A549 treated with ZK216348 at 1 μM for 4 hours (cell line): ENCODE measurements at places on chromosomes 12 and 14. TPM values are rescaled to one million over a fixed set of nuclear protein-coding genes. Genes with fewer than 3 reads are reported as not detected.

The TPH2 gene
- total RNA-seq: 0.20 TPM in 1 of 5 replicates, not detected in the others

The ITPK1 gene
- 42.0 to 64.4 TPM (median 60.7 TPM) in 5 replicates for total RNA-seq

The IGF1 gene
- not detected in 5 replicates for total RNA-seq

The OVCH1 gene
- total RNA-seq: not detected in 5 replicates

The PRIM1 gene
- total RNA-seq: 24.7 to 30.5 TPM (median 25.0 TPM) in 5 replicates

The RTL1 gene
- total RNA-seq: 0.21 to 0.35 TPM (median 0.26 TPM) in 5 replicates

The MGP gene
- total RNA-seq: 0.45 TPM in 1 of 5 replicates, not detected in the others

The CLMN gene
- total RNA-seq: 4.2 to 6.5 TPM (median 4.3 TPM) in 5 replicates

The PRH2 gene
- not detected in 5 replicates for total RNA-seq

The CMA1 gene
- total RNA-seq: not detected in 5 replicates

The KRT5 gene
- 0.20 to 0.49 TPM (median 0.25 TPM) in 5 replicates for total RNA-seq

The DDN gene
- total RNA-seq: 0.40 to 0.81 TPM (median 0.70 TPM) in 5 replicates

The RASAL1 gene
- 0.17 to 0.51 TPM (median 0.22 TPM) in 5 replicates for total RNA-seq

The PFDN5 gene
- total RNA-seq: 459 to 605 TPM (median 496 TPM) in 5 replicates

The USP44 gene
- 0.07 to 0.34 TPM (median 0.12 TPM) in 4 of 5 replicates, not detected in the other for total RNA-seq

The FICD gene
- total RNA-seq: 2.1 to 3.8 TPM (median 2.9 TPM) in 5 replicates

The PLEKHA5 gene
- 6.1 to 9.8 TPM (median 6.9 TPM) in 5 replicates for total RNA-seq

The RHEBL1 gene
- total RNA-seq: 2.8 to 4.8 TPM (median 4.3 TPM) in 5 replicates
